ENCODE measurements at places on chromosomes 2 and 18. TPM values are rescaled to one million over a fixed set of nuclear protein-coding genes. Genes with fewer than 3 reads are reported as not detected.

The PLEK gene
- total RNA-seq: not detected

The IDH1 gene
- 937 TPM for total RNA-seq

The POTEC gene
- not detected for total RNA-seq

The KCNIP3 gene
- 4.5 TPM for total RNA-seq

The FTCDNL1 gene
- total RNA-seq: 2.1 TPM

The IL36G gene
- total RNA-seq: not detected

The LRRTM1 gene
- total RNA-seq: not detected

The SCN7A gene
- 0.02 TPM for total RNA-seq

The OTX1 gene
- 0.58 TPM for total RNA-seq

The FAM110C gene
- 0.62 TPM for total RNA-seq

The CASP10 gene
- total RNA-seq: 13.0 TPM

The VWC2L gene
- not detected for total RNA-seq

The UCN gene
- 6.8 TPM for total RNA-seq

The CCDC148 gene
- total RNA-seq: 0.32 TPM

The TRPM8 gene
- not detected for total RNA-seq

The ZBTB7C gene
- total RNA-seq: 0.09 TPM

The STARD6 gene
- 0.57 TPM for total RNA-seq

The GAL3ST2 gene
- not detected for total RNA-seq

The COL4A3 gene
- total RNA-seq: 5.5 TPM

The FLACC1 gene
- total RNA-seq: 0.45 TPM

The TXNDC2 gene
- 0.17 TPM for total RNA-seq

The TEKT4 gene
- not detected for total RNA-seq

The CUL3 gene
- total RNA-seq: 81.3 TPM

The LINC00305 gene
- total RNA-seq: not detected

The PLEKHA3 gene
- total RNA-seq: 11.7 TPM

The ACVR1C gene
- 3.6 TPM for total RNA-seq

The SCTR gene
- total RNA-seq: not detected
